ENCODE measurements at places on chromosomes 12 and 14.

GRCh38 chr12:25840678-25841465 is 117.6 kb upstream of the RASSF8 start:
- DNase-seq, result peak; percentile 67

GRCh38 chr14:84343656-84344055 is 1186.3 kb upstream of the FLRT2 start:
- DNase-seq, result no peak

GRCh38 chr14:36238666-36239363 is 62.3 kb upstream of the PTCSC3 start:
- no peak for DNase-seq

GRCh38 chr12:31950088-31950487 is 9.1 kb upstream of the RESF1 start:
- no peak for DNase-seq

- no peak for DNase-seq
Measured at GRCh38 chr12:8827551-8828256, 5.3 kb downstream of the A2ML1 start.

- DNase-seq, result no peak
Measured at GRCh38 chr12:43292699-43293098, 259.3 kb downstream of the ADAMTS20 start.

- no peak for DNase-seq
Measured at GRCh38 chr12:122937622-122938091, 28.6 kb downstream of the ABCB9 start.

DNA sequence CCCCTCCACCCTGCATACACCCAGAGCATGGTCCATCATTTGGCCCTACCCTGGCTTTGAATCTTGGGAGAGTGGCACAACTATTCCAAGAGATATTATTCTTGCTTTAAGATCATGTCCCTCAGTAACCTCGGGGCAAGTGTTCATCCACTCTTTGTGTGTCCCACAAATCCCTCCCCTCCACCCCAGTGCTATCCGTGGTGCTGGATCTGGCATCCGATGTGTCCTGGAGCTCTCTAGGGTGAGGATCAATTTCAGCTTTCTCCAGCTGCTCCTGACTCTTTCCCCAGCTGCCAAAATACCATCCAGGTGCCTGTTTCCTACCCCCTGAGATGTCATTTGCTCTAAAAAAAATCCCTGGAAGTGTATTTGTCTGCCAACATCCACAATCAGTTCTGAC is 64.8 kb upstream of the CMKLR1 start:
- no peak for DNase-seq

DNA sequence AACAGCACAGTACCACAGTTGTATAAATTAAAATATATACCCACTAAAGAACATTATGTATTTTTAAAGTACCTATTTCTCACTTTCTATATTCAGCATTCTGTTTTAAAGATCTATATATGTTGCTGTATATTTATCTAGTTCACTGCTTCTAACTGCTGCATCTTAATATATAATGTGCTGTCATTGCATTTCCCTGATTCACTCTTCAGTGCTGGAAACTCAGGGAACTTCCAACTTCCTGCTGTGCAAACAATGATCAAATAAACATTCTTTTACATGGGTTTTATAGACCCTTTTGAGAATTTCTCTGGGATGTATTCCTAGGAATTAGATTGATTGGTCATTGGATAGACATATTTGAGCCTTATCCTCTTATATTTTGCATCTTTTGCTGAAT is 379.1 kb downstream of the APAF1 start:
- DNase-seq, result peak; percentile 3

DNA sequence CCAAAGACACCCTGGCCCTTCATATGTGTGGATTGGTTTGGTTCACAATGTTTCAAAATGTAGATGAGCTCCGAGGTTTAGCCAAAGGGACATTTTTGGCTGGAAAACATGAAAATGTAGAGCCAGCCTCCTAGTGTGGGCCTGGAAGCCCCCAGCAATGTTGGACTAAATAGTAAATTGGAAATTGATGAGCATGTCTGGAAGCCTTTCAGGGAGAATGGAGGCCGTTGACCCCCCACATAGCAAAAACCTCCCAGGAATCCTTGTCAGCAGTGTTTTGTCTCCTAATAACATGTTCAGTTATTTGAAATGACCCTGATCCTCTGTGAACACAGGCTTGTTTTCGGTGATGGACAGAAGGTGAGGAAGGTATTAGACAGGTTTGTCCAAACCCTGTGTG is 65.1 kb upstream of the TBX3 start:
- DNase-seq, result no peak

- no peak for DNase-seq
Measured at GRCh38 chr12:5733136-5733755, 211.8 kb downstream of the ANO2 start.

DNA sequence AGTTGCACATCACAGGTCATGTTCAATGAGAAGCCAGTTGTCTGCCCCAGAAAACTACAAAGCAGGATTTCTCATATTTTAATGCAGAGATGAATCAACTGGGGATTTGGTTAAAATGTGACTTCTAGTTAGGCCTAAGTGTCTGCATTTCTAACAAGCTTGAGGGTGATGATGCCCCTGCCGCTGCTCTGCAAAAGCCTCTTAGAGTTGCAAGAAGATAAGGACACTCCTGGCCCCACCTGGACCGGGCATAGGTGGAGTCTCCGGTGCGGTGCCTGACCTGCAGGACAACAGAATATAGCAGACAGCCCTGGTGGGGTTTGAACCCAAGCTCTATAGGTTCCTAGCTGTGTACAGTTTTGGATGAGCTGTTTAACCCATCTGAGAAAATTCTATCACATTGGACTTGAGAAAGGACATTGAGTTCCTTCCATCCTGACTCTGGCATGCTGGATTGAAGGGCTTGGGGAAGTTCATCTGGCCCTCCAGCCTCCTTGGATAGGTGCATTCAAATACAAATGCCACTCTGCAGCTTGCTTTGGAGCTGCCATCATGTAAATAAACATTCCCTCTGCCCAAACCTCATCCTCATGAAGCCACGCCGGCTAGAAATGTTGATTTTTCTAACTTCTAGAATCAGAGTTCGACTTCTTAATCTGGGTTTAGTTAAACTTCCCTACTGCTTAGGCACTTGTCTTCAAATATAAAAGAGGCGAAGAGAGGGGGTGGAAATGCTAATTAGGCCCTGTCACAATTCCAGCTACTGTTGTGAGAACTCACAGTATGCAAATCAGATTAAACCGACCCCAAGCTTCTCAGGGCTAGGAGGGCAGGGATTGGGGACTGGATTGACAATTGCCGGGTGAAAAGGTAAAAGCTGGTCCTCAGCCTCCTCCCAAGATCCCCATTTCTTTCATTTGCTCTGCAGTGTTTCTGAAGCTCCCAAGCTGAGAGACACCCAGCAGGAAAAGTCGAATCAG is 1225.6 kb downstream of the VRK1 start:
- DNase-seq, result no peak

All from smooth muscle cell of the brain vasculature (primary cell).